ENCODE measurements at places on chromosomes 13 and 19.
A peak's percentile ranks its signal among the peaks of the same experiment; 100 is the strongest.

DNA sequence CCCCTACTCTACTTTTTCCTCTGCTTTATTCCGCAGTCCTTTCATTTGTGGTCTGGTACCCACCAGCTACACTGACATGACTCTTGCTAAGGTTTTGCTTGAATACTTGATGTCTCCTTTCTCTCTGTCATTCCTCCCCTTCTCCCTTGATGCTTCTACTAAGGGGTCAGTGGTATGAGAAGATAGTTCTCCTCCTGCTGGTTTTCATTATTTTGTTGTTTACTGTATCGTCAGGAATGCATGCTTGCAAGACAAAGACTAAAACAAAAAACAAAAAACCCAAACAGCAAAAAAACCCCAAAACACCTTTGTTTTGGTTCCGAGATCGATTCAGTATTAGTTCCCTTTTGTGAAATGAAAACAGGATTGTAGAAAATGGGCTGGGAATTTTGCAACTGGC is 59.5 kb downstream of the PCCA start:
- DNase-seq = no peak

DNA sequence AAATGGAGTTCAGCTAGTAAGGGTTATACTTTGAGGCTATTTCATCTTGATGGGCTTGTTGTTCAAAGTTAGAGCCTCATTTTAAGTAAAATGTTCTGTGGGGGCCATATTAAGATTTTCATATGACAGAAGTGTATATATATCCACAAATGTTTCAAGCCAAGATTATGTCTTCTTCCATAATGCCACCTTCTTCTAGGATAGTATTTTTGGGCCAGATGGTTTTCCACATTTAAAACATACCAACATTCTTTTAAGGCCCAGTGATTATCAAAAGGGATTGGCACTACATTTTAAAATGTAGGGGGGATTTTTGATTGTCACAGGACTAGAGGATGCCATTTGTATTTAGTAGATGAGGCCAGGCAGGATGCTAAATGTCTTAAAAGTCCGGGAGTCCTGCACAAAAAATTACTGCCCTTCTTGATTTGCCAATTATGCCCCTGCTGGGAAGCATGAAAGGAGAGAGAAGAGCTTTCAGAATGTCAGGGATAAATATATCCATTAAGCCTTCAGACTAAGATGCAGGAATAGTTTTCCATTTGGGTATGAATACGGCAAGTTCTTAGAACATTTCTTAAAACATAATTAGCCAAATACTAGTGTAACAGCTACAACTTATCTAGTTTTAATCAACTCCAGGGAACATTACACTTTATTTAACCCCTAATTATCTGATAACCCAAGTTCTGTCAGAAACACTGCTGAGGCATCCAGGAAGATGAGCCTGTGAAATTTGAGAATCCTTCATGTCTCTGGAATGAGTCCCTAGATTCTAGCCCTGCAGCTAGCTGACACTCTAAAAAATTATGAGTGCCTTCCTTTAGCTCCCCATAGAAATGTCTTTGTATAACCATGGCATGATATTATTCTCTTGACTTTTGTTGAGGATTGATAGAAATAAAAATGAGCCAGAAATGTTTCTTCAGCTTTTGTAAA is 34.0 kb downstream of the ITM2B start:
- DNase-seq = no peak

DNA sequence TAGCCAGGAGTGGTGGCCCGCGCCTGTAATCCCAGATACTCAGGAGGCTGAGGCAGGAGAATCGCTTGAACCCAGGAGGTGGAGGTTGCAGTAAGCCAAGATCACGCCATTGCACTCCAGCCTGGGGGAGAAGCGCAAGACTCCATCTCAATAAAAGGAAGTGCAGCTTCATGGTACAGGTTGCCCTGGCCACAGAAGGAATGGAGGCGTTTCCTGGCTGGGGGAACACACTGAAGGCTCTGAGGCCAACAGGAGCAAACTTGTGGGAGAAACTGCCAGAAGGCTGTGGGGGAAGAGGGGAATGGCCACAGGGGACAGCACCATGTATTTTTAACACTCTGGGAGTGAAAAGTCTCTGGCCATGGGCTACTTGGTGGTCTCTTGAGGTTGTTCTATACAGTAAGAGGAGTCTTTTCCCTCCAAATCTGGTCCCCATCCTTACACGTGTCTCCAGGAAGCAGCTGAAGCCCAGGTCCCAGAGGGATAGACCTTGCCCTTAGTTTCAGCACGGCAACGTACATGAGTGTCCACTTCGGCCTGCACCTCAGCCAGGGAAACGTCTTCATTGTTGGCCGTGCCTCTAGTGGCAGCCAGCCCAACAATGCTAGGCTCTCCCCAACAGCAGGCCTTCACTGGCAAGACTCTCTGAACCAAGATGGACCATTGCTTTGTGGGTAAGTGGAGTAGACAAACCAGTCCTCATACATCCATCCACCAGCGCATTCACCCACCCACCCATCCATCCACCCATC is 7.4 kb downstream of the MICOS13 start:
- no peak for DNase-seq

- no peak for DNase-seq
Observed at GRCh38 chr13:46160471-46161066, 21.4 kb downstream of the LCP1 start.

GRCh38 chr13:22325761-22326160 is 654.9 kb downstream of the FGF9 start:
- DNase-seq = no peak

GRCh38 chr13:59834801-59835200 is 328.9 kb downstream of the DIAPH3 start:
- no peak for DNase-seq

GRCh38 chr13:31587698-31588266 is 151.5 kb upstream of the RXFP2 start:
- DNase-seq = no peak

GRCh38 chr19:12837225-12837624 is 1.1 kb upstream of the MAST1 start:
- no peak for DNase-seq

- no peak for DNase-seq
Observed at GRCh38 chr13:41188584-41188983, 5.8 kb downstream of the KBTBD7 start.

DNA sequence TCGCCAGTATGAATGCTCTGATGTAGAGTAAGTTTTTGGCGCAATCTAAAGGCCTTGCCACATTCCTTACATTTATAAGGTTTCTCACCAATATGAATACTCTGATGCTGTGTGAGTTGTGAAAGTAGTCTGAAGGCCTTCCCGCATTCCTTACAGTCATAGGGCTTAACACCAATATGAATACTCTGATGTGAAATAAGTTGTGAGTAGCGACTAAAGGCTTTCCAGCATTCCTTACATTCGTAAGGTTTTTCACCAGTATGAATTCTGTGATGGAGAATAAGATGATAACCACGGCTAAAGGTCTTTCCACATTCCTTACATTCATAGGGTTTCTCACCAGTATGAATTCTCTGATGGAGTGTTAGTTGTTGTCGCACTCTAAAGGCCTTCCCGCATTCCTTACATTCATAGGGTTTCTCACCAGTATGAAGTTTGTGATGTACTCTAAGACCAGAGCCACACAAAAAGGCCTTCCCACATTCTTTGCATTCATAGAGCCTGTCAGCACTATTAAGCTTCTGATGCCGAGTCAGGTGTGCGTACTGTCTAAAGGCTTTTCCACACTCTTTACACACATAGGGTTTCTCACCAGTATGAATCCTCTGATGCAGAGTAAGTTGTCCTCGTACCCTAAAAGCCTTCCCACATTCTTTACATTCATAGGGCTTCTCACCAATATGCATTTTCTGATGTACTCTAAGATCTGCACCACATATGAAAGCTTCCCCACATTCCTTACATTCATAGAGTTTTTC is 14.1 kb upstream of the ZFP14 start:
- no peak for DNase-seq

GRCh38 chr13:40981361-40981760 is 37.8 kb downstream of the ELF1 start:
- no peak for DNase-seq

- DNase-seq = peak; percentile 73
Observed at GRCh38 chr19:35459414-35460082, 11.5 kb downstream of the FFAR2 start.

DNA sequence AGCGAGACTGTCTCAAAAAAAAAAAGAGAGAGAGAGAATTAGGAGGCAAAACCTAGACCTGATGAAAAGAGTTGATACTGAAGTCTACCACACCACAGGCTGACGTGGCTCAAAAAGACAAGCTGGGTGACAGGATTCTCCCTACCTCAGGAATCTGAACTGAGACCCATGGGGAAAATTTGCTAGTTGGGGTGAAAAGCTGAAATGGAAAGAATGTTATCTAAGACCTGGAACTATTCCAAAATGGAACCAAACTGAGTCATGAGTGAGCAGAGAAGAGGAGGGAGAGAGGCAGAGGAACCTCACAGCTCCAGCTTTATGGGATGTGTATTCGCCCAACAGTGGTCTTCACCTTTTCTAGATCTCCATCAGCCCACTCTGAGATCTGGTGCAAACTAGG is 11.7 kb downstream of the SMG9 start:
- DNase-seq = no peak

- DNase-seq = no peak
Observed at GRCh38 chr13:42214446-42214845, 57.5 kb upstream of the AKAP11 start.

GRCh38 chr19:15902254-15902653 is 4.4 kb upstream of the CYP4F2 start:
- no peak for DNase-seq

- no peak for DNase-seq
Observed at GRCh38 chr13:110225609-110226574, 81.1 kb downstream of the COL4A1 start.

DNA sequence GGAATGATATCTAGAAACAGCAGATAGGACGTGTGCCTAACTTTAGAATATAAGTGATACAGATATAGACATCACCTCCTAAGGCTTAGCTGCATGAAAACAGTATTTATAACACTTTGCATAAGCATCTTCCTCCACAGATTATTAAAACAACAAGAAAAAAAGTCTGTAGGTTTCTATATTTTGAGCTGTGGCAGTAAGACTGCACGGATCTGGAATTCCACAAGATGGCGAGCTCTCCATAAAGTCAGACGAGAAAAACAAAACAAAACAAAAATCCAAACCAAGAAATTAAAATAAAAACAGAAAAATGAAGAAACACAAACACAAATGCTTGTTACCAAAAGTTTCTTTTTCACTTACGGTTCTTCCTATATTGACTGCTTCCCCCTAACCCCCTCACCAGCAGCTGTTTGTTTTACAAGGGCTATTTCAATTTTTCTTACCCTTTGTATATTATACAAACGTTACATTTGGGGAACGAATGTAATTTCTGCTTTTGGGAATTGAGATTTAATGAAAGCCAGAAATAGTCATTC is 285.8 kb downstream of the MYO16 start:
- no peak for DNase-seq

GRCh38 chr13:112669881-112670499 is 19.8 kb upstream of the ATP11A start:
- no peak for DNase-seq

GRCh38 chr13:110380359-110381028 is 73.4 kb downstream of the COL4A2 start:
- no peak for DNase-seq

- no peak for DNase-seq
Observed at GRCh38 chr13:50760751-50761150, 82.7 kb downstream of the DLEU7 start.

DNA sequence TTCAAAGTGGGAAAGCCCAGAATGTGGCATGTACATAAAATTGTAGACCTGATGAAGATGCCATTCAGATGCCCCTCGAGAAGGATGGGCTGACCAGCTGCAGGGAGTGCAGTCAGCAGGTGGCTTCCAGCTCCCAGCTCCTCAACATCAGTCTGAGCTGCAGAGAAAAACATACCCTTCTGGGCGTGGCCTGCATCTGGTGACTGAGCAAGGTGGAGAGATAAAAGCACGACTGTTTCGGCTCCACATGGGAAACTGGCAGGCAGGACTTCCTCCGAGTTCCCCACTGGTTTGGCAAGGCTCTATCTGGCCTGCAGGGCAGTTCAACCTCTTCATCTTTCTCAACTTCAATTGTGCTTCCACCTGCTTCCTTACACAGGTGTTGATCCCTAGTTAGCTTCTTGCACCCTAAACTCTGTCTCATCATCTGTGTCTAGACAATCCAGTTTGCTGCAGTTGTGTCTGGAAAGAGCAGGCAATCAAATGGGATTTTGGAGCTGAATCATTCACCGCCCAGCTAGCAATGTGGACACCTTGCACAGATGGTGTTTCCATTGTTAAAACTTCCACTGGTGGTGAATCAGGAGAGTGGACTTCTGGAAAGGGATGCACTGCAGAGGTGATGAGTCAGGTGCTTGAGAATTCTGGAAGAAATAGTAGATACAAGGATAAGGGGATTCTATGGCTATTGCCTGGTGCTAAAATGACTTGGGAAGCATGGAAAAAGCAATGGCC is 56.8 kb downstream of the POLR1D start:
- no peak for DNase-seq

DNA sequence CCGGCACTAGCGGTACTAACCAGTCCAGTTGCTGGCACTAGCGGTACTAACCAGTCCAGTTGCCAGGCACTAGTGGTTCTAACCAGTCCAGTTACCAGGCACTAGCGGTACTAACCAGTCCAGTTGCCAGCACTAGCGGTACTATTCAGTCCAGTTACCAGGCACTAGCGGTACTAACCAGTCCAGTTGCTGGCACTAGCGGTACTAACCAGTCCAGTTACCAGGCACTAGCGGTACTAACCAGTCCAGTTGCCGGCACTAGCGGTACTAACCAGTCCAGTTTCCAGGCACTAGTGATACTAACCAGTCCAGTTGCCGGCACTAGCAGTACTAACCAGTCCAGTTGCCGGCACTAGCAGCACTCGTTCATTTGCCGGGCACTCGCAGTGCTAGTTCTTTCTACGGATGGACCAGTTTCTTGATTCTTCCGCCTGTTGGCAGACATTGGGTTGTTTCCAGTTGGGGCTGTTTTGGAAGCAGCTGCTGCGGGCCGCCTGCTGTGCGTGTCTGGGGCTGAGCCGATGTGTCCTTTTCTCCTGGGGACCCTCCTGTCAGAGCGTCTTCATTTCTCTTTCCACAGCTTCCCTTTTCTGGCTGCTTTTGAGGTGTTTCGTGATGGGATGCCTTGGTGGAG is 123.4 kb upstream of the MCF2L start:
- DNase-seq = no peak

GRCh38 chr13:107512551-107512950 is 702.8 kb downstream of the LIG4 start:
- DNase-seq = no peak

- no peak for DNase-seq
Observed at GRCh38 chr19:37928527-37929286, 21.7 kb downstream of the SIPA1L3 start.

Measured in heart right ventricle (tissue), 16 donors.